ENCODE measurements at places on chromosomes 3 and 15.

- no peak for DNase-seq
These were observed 132.4 kb upstream of the OSTN start for GRCh38 chr3:191066669-191067068.

GRCh38 chr15:89781055-89781454, 4.9 kb downstream of the MESP2 start:
- DNase-seq, result peak; percentile 88

DNA sequence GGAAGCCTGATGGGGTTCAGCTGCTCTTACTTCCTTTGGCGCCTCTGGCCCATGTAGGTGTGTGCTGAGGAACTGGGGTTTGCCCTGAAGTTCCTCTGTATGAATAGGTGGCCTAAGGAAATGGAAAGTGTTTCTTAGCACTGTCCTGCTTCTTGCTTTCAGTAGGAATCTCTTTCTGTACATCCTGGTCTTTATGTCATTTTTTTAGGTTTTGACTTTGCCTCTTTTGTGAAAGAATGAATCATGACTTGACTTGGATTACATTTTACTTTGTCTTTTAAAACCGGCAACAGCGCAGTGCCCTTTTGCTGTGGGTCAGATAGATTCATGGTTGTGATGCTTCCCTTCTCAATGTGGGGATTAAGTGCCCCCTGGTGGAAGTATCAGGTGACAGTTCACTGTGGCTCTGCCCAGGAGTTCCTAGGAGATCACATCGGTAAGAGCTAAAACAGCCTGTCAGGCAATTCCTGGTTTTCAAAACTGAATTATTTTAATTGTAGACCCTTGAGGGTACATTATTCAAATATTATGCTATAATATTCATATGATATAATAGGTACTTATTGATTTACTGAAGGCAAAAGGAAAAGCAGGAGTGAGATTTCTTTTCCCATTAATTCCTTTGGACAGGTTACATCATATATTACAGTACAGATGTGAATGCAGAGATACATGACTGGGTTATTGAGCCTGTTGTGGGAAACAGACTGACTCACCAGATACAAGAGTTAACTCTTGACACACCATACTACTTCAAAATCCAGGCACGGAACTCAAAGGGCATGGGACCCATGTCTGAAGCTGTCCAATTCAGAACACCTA, 95.4 kb downstream of the HCN4 start:
- peak; percentile 69 for DNase-seq

DNA sequence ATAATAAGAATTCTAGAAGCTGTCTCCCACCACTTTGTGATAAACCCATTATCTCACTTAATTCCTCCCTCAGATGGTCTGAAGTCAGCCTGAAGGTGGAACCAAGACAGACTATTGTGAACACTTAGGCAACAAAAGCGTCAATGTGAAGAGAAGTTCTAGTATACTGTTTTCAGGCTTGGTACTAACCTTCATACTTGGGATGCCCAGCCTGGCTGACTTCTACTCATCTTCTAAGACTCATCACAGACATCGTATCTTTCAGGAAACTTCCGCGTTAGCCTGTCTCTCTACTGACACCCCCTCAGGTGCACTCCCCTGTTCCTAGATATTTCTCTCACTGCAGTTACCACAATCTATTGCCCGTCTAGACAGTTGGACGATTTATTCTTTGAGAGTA, 201.2 kb downstream of the SATB1 start:
- DNase-seq, result no peak

DNA sequence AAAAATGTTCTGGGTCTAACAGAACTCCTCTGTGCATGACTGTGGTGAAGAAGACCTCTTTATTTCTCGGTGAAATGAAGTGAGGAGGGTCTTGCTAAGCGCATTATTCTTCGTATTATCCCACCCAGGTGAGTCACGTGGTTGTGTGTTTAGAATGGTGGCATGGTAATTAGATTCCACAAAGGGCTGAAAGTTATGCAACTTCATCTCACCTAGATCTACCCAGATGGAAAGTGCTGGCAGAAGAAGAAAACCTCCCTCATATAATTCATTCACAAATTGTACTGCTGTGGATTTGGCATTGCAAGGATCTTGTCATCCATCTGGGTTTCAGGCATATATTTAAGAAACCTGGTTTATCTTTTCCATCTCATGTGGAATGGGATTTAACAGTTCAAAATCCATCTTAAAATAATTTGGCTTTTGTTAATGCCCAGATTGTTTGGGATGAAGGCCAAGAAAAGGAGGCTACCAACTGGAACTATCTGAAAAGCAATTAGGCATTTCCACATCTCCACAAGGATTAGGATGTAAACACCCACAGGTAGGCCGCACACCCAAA, 175.3 kb downstream of the PLCL2 start:
- DNase-seq, result no peak

DNA sequence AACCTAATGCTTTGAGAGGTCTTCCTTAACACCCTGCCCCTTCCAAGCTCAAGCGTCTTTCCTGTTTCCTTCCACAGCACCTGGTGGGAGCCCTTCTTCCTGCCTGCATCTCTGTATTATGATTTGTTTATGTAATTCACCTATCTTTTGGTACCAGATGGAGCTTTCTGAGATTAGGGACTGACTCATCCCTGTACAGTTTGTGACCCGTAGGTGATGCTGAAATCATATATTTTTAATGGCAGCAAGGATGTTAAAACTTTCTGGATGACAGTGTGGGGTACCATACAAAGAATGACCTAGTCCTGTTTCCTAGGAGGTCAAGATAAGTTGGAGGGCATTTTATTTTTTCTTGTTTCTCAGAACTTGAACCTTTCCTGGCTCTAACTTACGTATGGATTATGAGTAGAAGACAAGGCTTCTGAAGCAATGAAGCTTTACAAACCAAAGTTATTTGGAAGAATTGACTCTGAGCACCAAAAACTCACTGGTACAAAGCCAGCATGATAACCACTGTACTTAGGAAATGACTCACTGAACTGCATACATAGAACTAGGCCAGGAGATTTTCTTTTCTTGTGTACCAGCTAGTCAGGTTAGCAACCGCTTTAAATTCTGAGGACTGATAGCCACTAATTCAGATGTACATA, 46.6 kb downstream of the HHLA2 start:
- no peak for DNase-seq

DNA sequence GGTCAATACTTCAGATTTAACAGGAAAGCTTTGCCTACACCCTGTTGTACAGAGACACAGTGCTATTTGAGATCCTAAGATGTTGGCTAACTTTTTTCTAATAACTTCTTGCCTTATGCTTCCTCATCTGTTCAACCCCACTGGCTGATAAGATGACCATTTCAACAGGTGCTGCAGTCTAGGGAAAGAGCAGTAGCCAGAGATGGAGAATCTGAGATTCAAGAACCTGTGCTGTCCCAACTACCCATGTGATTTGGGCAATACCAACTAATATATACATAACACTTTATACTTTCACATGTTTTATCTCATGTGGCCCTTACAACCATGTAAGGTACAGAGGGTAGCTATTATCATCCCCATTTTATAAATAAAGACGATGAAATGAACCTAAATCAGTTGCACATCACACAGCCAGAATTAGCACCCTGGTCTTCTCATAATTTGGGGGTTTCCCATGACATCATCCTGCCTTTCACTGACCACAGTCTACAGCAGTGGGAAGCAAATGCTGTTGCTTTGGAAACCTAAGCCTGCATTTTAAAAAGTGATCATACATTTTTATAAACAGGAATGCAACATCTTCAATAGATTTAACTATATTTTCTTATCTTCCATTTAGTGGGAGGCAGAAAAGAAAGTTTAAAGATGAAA, 9.7 kb downstream of the TTC23 start:
- no peak for DNase-seq

Measured in RPMI8226 (cell line).